Esophagus mucosa (tissue), 1 donor: ENCODE measurements at places on chromosomes 2 and 18.

DNA sequence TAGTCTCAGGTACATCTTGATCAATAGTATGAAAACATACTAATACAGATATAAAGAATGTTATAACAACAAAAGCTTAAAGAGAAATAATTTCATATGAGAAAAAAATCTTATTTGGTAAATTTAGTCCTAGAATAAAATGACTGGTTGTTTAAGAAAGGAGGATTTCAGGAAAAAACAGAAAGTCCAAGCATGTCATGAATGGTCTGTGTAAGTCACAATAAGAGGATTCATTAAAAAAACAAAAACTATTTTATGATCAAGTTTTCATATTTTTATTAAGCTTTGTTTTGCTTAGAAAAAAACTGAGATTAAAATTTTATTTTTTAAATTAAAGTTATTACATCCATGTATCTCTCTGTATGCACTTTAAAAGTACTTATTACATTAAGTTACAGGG is 353.9 kb upstream of the SPHKAP start:
- no peak for ATAC-seq

DNA sequence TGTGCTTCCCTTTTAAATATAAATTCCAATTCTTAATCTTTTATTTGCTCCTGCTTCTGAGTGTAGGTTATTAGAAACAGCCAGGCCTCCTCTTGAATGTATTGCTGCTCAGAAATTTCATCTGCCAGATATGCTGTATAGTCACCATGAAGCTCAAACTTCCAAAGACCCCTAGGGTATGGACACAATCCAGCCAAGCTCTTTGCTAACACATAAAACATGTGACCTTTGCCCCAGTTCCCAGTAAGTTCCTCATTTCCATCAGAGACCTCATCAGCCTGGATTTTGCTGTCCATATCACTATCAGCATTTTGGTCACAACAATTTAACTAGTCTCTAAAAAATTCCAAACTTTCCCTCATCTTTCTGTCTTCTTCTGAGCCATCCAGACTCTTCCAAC is 75.2 kb downstream of the MAP2 start:
- ATAC-seq: no peak

- no peak for ATAC-seq
Measured at GRCh38 chr2:188647430-188648070, 326.6 kb upstream of the COL3A1 start.

DNA sequence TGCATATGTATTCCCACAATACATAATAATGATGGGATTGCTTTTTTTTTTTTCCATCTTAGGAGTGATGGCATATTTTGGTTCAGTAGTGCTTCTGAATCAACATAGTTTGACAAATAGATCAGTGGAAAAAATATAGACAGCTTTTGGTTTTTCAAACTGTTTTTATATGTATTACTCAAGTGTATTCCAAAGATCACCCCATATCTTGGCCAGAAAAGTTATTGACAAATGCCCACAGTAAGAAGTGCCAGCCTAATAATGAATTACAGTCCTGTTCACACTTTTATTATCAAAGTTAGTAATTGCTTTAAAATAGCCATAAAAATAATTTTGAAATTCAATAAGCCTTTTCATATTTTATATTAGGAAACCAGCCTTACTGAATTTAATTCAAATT is 95.0 kb downstream of the TMEFF2 start:
- no peak for ATAC-seq

DNA sequence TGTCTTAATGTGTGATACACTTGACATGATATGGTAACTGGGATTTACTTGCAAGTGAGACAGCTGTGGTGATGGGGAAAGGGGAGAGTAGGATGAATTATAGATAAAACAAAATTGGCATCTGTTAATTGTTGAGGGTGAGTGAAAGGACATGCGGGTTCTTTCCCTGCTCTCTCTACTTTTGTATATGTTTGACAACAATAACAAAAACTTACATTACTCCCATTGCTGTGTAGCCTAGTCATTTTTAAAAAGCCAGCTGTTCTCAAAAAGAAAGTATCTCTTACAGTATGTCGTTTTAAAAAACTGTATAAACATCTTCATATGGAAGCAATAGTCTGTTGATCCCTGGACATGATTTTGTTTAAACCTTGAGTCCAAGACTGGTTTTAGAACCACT is 117.6 kb downstream of the MYO1B start:
- no peak for ATAC-seq

DNA sequence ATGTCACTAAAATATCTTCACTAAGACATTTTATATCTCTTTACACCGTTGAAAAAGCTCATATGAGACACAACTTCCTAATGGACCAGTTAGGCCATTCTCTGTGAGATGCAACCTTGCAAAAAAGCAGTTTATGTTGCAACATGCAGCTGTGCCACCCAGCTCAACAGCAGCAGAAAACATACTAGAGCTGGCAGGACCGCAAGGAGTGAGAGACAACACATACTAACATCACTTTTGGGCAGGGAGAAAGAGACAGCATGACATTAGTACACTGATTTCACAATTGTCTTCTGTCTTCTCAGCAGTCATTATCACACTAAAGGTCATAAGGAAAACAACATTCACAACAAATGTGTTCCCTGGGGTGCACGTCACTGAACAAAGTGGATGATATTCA is 122.9 kb downstream of the EPB41L3 start:
- no peak for ATAC-seq

DNA sequence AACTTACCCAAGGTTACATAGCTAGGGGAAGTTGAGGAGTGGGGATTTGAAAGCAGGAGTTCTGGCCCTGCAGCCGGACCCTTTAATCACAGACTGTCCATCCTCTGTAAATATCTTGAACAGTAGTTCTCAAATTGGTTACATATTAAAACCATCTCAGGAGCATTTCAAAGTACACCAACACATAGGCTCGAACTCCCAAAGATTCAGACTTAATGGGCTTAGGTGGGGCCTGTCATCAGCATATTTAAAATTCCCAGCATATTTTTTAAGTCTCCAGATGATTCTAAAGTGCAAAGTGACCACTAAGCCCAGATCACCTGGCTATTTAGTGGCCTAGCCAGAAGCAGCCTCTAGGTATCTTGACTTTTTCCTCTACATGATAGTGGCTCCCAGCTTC is 192.2 kb downstream of the ZNF385B start:
- no peak for ATAC-seq

- no peak for ATAC-seq
Measured at GRCh38 chr2:191951376-191951775, 104.5 kb upstream of the CAVIN2 start.

- no peak for ATAC-seq
Measured at GRCh38 chr2:145771525-145771924, 1251.6 kb upstream of the ZEB2 start.

GRCh38 chr2:54411801-54412354 is 44.2 kb upstream of the SPTBN1 start:
- ATAC-seq: no peak

DNA sequence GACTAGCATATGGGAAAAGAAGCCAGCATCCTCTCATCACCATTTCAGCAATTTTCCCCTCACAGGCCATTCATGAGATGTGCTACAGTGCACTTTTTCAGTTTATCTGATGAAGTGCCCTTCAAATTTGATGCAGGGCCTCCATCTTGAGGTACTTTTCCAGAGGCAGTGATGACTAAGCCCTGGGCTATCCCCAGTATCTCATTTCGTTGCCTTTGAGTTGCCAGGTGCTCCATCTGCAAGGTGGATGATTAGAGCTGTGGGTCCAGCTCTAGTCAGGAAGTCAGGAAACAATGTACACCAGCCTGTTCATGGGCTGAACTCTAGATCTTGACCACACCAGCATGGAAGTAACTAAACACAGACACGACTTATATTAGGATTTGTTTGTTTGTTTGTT is 425.2 kb downstream of the METTL4 start:
- no peak for ATAC-seq

DNA sequence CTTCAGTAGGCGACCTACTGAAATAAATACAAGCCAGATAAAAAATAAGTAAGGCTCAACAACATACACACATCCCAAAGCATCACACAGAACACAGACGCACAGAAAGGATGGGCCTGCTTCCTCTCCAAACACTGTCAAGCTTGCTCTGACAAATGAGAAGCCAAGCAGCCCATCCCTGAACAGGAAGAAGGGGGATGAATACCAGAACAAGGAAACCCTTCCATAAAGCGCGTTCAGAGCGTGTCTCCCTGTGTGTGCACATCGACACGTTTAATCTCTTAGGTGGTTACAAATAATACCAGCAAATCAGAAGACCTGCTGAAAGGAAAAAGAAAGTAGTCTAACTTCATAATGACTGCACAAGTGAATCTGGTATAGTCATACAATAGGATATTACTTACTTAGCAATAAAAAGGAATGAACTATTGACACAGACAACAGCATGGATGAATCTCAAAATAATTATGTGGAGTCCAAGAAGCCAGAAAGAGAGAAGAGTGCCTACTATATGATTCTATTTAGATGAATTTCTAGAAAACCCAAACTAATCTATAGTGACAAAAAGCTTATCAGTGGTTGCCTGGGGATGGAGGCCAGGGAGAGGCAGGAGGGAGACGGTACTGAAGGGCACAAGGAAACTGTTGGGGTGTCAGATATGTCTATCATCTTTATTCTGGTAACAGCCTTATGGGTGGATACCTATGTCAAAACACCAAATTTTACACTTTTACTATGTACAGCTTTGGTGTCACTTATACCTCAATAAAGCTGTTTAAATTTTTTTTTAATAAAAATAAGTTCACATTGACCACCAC is 26.8 kb downstream of the MBOAT2 start:
- peak; percentile 96 for ATAC-seq

DNA sequence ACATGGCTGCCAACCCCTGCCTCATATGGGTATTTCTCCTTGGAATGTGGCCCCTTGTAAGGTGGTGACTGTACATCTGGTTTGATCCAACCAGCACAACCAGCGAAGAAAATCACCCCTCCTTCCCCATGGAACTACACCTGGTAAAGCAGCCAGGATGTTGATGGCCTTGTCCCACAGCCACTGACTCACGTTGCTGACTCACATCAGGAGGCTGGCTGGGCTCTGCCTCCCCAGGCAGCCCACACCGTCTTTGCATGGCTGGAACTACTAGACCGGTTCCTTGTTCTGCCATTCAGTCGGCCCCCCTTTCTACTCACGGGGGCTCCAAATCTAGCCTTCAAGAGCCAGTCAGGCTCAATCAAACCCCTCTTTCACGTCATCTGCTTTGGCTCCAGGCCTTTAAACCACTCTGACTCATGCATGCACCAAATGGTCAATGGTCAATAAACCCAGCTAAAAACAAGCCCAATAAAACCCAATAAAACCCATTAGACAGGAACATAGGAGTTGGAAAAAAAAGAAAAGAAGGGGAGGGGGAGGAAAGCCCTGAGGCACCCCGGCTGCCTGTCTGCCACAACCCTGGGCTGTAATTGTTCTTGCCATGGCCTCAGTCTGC is 114.8 kb downstream of the PLB1 start:
- peak; percentile 90 for ATAC-seq

- ATAC-seq: no peak
Measured at GRCh38 chr18:7105268-7105667, 12.3 kb downstream of the LAMA1 start.

GRCh38 chr2:163734881-163735684 is 725 bp downstream of the FIGN start:
- no peak for ATAC-seq

DNA sequence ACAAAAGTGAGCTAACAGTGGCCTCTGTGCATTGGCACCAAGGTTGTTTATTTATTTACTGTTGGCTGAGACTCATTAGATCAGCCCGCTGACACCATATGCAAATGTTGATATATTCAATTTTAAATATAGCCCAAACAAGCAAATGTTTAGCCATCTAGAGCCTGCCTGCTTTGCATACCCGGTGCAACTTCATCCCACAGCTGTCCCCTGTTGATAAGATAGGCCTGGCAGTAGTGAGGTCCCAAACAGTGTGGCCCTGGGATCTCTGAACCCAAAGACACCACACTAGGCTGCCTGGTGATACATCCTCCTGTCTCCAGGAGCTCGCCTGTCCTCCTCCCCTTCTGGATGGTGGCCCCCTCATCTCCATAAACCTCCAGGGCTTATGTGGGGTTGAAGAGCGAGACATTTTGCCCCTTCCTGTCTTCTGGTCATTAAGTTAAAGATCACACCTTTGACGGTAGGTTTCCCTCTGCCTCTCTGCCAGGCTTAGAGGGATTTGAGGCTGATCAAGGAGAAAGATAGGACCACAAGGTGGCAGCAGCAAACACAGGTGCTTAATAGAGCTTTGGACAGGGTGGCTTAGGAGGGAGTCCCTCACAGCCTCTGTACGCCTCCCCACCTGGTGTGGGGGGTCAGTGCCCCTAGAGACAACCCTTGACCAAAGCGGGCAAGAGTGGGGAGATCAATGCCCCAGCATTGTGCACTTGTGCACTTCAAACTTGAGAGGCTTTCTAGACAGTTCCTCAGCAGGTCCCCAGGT is 23.7 kb upstream of the MYO5B start:
- ATAC-seq: peak; percentile 70

- ATAC-seq: no peak
Measured at GRCh38 chr2:230144355-230144754, 75.4 kb downstream of the SP110 start.

GRCh38 chr2:7476371-7476770 is 559.2 kb downstream of the RNF144A start:
- no peak for ATAC-seq

DNA sequence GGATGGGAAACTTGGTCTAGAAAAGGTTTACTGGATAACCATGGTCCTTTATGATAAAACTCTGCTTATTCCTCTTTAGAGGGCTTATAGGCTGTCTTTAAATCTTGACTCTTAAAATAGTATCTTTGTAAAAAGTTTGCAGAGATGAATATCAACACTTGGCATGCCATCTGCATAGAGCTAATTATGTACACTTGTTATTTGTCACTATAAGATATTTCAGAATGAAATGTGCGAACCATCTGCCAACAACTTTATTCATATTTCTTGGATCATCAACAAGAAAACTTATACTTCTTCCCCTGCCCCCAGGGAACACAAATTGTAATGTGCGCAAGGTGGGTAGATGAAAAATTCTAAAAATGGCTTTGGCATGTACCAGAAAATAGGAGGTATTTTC is 653.0 kb upstream of the CHAC2 start:
- no peak for ATAC-seq

GRCh38 chr2:154306266-154306970 is 392.1 kb upstream of the KCNJ3 start:
- no peak for ATAC-seq

GRCh38 chr18:58388736-58389135 is 240.2 kb downstream of the ALPK2 start:
- ATAC-seq: no peak

- no peak for ATAC-seq
Measured at GRCh38 chr2:47899915-47900816, 6.1 kb downstream of the FBXO11 start.
